HFFc6 (cell line): ENCODE measurements at places on chromosomes 2 and 18.

- DNase-seq = no peak
Observed at GRCh38 chr2:241547781-241548450, 10.6 kb upstream of the BOK start.

- DNase-seq = no peak
Observed at GRCh38 chr2:88927128-88927527, 235.7 kb downstream of the RPIA start.

GRCh38 chr2:78056976-78057375 is 534.8 kb upstream of the LRRTM4 start:
- DNase-seq = no peak

DNA sequence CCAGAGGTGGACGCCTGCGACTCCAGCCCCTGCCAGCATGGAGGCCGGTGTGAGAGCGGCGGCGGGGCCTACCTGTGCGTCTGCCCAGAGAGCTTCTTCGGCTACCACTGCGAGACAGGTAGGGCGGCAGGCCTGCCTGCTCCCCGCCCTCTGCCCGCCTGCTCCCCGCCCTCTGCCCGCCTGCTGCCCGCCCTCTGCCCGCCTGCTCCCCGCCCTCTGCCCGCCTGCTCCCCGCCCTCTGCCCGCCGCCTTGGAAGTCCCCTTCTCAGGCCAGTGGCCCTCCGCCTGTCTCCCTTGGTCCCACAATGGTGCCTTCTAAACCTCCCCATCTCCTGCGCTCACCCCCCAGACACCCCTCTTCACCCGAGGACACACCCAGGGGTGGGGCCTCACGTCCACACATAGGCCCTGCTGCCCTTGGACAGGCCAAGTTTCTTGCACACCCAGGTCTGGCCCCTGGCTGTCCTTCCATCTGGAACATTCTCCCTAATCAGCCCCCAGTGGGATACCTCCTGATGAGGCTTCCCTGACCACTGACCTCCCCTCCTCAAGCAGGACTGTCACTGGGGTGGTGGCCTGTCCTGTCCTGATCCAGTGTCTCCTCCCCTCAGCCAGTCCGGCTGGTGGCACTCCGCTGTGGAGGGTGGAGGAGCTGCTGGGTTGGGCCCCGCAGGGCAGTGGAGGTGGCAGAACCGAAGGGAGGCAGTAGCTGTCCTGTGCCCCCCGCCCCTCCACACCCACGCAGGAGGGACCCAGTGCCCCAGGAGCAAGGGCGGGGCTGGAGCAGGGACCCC is 37.9 kb downstream of the MTERF4 start:
- no peak for DNase-seq

DNA sequence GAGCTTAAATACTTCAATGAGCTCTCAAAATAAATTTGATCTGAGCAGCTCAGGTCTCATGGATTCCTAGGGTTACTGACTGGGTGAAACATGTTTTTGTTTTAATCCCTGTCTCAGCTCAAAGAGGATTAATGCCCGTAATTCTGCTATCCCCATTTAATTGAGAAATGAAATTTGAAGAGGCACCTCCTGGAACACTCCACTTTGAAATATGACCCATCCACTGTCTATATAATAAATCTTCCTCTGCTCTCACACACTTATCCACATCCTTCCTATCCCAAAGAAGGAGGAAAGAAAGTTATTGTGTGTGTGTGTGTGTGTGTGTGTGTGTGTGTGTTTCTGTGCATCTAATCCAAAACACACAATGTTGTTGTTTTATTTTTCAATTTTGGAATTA is 2082.4 kb upstream of the PIK3C3 start:
- DNase-seq = no peak

DNA sequence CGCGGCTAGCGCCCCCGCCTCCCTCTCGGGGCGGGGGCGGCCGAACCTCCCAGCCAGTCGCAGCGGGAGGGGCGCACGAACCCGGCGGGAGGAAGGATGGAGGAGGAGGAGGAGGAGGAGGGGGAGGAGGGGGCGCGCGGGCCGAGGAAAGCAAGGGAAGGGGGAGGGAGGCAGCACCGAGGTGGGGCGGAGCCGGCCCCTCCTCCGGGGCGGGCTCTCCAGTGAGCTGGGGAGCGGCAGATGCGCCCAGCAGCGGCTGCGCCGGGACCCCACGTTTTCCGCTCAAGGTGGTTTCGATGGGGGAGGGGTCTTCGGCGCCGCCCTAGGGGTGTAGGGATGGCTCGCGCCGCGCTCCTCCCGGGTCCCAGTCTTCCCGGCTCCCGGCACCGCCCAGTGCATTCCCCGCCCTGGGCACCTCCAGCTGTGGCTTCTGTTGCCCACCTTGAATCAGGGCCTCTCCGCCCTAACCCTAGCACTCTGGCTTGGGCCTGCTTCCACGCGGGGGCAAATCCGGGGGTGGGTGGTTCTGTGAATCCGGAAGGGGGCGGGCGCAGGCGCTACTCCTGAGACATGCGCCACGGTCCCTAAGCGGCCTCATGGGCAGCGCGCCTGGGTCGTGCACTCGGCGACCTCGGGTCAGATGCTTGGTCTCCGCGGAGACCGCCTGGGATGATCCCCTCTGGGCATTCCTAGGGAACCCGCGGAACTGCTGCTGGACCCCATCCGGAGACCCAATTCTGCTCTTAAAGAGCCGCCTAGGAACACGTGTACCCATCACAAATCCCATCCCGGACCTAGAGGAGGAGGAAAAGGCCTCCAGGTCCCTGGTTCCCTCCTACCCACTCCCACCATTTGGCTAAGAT is at the start of gene FBXO41:
Gene FBXO41 (minus strand): TSS at position 183 of the 863 bp plus-strand sequence. CDS start 14,848 bp downstream, outside the sequence.
- no peak for DNase-seq

- DNase-seq = no peak
Observed at GRCh38 chr18:57780318-57780705, 22.8 kb downstream of the ATP8B1 start.

DNA sequence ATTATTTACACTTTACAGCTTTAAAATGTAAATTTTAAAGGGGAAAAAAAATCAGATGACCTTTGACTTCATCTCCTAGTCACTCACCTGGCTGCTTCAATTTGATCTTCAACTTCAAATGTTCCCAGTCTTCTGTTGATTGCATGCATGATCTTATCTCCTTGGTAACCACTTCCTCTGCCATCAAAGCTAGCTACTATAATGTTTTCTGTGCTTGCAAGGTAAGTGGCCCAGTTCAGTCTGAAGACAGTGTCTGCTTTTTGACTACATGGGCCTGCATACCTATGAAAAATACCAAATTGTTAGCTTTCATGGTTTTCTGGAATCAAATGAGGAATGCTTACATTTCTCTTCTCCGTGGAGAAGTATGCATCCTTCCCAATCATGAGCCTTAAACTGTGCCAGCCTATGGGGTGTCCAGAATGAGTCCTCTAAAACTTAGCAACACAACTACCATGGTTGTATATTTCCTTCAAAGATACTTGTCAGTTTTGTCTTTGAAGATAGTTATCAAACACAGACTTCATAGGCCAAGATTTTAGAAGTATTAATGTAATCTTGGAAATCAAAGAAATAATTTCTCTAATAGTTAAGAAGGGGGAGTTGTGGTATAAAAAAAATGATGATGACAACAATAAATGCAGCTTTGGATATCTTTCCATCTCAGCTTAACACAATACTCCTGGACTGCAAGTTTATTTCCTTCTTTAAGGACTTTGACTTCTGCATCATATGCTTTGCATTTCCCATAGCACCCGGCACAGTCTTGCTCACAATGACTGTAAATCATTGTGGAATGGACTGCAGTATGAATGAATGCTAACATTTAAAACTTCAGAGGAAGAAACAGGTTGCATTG is 62.1 kb downstream of the DPP4 start:
- DNase-seq = no peak

GRCh38 chr2:179069685-179070084 is 19.7 kb upstream of the CCDC141 start:
- no peak for DNase-seq

GRCh38 chr2:165863810-165864261 is 69.8 kb upstream of the GALNT3 start:
- no peak for DNase-seq

DNA sequence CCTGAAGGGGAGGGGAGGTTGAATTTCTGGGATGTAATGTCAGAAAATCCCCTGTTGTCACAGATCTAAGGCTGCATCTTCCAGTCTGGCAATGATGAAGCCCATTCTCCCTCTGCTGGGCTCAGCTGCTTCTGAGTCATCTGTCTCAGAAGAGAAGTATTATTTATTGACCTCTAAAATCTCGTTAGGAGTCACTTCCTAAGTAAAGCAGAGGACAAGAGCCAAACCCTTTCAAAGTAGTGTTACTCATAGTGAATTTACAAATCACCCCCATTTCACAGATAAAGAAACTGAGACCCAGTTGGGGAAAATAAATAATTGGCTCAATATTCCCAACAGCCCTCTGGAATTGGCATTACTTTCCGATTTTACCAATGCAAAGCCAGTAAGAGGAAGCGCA is 167.3 kb upstream of the SKOR2 start:
- DNase-seq = peak; percentile 60

DNA sequence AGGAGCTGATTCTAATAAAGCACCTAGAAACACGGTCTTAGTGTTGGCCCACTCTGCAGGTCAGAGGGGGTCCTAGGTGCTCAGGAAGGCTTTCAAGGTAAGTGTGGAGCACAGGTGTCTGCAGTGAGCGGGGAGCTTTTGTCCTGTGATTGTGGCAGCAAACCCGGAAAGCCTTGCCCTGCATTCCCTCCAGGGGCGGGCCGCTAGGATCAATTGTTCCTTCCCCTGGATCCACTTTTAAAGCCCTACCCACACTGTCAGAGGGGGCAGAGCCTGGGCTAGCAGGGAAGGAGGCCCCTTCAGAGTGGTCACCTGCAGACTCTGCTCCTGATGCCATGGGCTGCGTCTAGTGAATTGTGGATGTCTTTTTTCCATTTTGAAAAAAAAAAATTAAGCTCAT is 176.0 kb downstream of the CTIF start:
- no peak for DNase-seq

DNA sequence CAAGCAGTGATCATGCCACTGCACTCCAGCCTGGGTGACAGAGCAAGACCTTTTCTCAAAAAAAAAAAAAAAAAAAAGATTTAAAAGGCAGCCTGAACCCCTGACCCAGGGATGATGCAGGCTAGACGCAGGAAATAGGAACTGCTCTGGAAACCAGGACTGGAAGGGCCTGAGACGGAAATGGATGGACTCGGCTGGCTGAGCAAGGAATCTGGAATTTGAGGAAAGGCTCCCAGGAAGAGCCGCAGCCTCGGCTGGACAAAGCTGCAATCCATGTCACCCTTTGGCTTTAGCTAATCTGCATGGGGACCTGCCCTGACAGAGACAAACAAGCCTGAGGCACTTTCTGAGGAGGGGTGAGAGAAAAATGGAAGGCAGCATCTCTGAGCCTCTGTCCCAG is 55.0 kb upstream of the DAPL1 start:
- DNase-seq = peak; percentile 57

DNA sequence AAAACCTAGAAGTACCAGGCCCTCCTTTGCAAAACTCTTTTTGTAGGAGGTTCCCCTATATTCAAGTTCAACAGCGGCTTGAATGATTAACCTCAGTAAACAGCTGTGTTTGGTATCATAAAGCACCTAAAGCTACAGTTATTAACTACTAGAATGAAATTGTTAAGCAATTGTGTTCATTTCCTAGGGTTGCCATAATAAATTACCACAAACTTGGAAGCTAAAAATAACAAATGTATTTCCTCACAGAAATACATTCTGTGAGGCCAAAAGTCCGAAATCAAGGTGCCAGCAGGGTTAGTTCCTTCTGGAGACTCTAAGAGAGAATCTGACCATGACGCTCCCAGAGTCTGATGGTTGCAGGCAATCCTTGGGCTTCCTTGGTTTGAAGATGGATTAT is 202.1 kb upstream of the ACVR2A start:
- no peak for DNase-seq

DNA sequence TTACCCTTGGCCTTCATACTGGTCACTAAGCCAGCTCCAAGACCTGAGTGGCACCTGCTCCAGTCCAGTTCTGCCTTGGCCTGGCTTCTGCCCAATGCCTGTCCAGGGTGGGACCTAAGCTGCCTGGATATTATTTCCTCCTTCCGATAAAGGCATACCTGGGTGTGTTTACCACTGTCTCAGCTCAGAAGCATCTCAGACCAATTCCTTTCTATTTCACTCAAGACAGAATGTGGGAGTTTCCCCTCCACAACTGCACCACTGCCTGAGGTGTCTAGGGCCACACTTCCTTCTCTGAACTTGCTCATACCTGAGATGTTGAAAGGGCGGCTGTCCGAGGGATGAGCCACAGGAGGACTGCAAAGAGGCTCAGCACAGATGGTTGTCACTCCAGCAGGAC is 18.4 kb upstream of the CAB39 start:
- DNase-seq = no peak

- DNase-seq = peak; percentile 80
Observed at GRCh38 chr2:191020742-191021381, 6.9 kb upstream of the STAT1 start.

GRCh38 chr2:127388423-127389164 is 819 bp upstream of the MAP3K2 start:
- DNase-seq = peak; percentile 17

DNA sequence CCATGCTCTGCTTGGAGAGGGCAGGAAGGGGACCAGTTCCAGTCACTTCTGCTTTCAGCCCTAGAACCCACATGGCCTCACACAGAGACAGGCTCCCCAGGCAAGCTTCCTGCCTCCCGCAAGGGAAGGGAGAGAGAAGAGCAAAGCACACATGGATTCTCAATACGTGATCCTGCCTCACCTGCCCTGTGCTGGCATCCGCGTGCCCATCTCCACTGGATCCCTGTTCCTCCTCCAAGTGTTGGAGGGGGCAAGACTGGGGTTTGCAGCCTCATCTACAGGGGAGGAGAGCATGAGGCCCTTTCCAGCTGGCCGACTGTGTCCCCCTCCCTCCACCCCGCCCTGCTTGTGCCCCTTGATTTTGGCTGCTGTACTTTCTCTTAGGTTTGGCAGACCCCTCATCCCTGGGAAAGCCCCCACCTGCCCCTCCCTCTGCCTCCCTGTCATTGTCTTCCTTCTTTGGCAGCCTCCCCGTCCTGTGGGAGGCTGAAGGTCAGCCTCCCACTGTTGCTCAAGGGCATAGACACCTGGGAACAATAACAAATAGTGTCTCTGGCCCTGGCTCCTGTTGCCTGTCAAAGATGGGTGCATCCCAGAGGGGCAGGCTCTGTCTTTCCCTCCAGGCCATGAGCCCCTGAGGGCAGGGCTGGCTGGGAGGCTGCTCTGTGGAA is 22.7 kb downstream of the KCNF1 start:
- no peak for DNase-seq
